ENCODE measurements at places on chromosomes 5 and 9.

- no peak for DNase-seq
Observed at GRCh38 chr5:180645274-180646204, 3.9 kb downstream of the FLT4 start.

DNA sequence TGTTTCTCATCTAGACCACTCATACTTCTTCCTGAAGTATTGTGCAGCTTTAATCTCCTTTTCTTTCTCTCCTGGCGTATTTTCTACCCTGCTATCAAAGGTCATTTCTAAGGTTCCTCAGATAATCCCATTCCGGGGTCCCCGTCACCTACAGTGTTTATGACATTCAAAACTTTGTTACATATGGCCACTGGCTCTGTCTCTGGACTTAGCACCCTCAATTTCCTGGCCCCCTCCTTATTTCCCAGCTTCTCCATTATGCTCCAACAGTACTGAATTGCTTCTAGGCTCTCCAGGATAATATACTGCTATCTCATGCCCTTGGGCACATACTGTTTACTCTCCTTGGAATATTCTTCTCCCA is 31.2 kb downstream of the RFK start:
- DNase-seq: no peak

- DNase-seq: no peak
Observed at GRCh38 chr9:26391036-26391435, 501.6 kb downstream of the CAAP1 start.

GRCh38 chr9:112093870-112094216 is 81.3 kb downstream of the SUSD1 start:
- no peak for DNase-seq

- no peak for DNase-seq
Observed at GRCh38 chr5:135345956-135346731, 52.9 kb downstream of the MACROH2A1 start.

GRCh38 chr5:56983593-56984361 is 31.9 kb upstream of the MIER3 start:
- DNase-seq: no peak

DNA sequence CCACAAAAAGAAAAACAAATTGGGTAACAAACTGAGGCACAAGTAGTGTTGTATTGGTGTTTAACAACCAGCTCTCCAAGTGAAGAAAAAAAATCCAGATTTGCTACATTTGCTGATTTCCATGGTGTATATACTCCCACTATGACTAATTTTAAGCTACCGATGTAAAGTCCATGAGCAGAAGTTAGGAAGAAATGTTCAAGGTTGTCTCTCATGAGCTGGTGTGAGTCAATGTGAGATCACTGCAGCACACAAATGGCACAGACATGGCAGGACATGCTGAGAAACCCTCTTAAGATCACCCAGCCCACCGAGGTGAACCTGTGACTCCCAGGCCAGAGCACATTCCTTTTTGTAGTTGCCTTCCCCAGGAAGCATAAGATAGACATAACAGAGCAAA is 36.2 kb downstream of the SLC44A1 start:
- DNase-seq: no peak

GRCh38 chr9:135240871-135241311 is 153.4 kb downstream of the OLFM1 start:
- no peak for DNase-seq

GRCh38 chr5:158727771-158728311 is 371.9 kb downstream of the EBF1 start:
- no peak for DNase-seq

- no peak for DNase-seq
Observed at GRCh38 chr5:65611524-65611923, 12.6 kb downstream of the TRIM23 start.

GRCh38 chr5:14306329-14306815 is 163.2 kb downstream of the TRIO start:
- DNase-seq: no peak

DNA sequence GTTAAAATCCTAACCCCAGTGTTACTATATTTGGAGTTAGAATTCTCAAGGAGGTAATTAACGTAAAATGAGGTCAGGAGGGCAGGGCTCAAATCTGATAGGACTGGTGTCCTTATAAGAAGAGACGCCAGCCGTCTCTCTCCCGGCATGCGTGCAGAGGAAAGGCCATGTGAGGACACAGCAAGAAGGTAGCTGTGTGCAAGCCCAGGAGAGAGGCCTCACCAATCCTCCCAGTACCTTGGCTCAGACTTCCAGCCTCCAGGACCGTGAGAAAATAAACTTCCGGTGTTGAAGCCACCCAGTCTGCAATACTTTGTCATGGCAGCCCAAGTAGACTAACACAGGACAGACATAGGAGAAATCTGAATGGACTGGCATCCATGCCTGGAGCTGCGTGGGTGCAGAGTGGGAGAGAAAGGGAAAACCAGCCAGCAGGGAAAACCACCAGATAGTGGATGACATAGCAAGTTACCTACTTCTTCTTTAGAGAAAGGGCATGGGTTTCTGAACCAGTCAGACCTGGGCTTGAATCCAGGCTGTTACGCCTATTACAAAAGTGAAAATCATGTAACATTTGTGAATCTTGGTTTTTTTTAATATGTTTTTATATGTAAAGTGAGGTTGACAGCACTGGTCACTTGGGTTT is 89.2 kb downstream of the FSTL4 start:
- no peak for DNase-seq

- peak; percentile 81 for DNase-seq
Observed at GRCh38 chr9:98034593-98035546, 21.7 kb upstream of the NANS start.

GRCh38 chr9:122138560-122139268 is 20.9 kb downstream of the NDUFA8 start:
- no peak for DNase-seq

DNA sequence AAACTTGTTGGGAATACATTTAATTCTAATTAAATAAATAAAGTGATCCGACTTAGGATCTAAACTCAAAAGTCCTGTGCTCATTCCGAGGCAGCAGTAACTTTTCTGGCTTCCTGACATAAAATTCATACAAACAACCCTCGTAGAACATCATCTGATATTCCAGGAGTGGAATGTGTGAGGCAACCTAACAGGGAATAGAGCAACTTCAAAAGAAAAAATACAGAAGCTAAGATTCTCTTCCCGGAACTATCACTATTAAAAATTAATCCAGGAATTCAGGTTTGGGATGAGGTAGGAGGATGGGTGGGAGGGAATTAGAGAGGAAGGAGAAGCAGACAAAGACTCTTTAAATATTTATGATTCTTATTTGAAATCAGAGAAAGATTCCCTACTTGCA is 32.9 kb upstream of the TRIO start:
- DNase-seq: no peak

- no peak for DNase-seq
Observed at GRCh38 chr9:116064970-116065369, 88.6 kb upstream of the PAPPA start.

DNA sequence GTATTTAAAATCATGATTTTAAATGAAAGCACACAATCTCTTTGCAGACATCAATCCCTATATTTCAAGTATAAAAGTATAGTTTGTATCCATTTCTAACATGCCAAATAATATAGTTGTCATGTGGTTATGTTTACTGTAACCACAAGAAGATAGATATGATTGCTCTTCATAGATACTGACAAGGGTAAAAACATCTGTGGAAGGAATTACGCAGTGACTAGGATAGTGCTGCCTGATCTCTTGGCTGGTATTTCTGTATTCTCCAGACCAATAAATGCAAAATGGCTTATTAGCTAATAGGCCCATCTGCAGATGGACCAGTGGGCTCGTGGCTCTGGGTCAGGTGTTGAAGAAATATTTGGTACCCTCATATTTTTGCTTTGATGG is 34.9 kb upstream of the FBN2 start:
- DNase-seq: no peak

- peak; percentile 45 for DNase-seq
Observed at GRCh38 chr9:126500600-126501382, 112.9 kb upstream of the LMX1B start.

DNA sequence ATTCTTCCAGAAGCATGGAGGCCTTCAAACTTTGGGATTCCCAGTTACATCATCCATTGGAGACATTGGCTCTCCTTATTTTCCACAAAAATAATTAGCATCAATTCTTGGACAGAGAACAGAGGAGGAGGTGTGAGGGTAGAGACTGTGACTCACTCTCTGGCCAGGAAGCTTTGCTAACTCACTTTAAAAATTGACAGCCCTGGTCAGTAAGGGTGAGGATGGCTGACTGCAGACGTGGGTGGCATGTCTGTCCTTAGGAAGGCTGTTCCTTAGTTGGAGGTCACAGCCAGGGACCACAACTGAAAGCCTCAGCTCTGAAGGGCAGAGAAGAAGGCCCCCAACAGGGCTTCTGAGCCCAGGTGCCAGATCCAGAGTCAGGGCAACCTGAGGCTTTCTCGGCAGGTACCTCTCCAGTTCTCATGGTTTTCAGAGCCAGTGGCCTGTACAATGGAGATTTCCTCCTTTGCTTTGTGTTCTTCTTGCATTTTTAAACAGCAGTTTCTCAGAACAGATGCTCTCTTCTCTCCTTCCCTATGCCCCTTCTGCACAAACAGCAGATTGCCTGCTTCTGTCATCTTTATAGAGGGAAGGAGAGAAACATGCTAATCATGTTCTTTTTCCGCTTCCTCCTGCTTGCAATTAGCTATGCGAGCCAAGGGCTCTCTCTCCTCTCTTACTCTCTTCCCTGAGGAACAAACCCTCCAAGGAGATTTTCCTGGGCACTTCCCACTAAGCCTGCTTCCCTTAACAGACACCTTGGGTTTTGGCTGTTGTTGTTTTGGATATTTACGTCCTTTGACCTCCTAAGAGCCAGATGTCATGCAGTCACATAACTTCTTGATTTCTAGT is 92.5 kb upstream of the ZNF366 start:
- no peak for DNase-seq

GRCh38 chr5:170632985-170633234 is 129.1 kb downstream of the KCNIP1 start:
- peak; percentile 20 for DNase-seq

- DNase-seq: no peak
Observed at GRCh38 chr5:59178071-59178470, 595.2 kb downstream of the RAB3C start.

DNA sequence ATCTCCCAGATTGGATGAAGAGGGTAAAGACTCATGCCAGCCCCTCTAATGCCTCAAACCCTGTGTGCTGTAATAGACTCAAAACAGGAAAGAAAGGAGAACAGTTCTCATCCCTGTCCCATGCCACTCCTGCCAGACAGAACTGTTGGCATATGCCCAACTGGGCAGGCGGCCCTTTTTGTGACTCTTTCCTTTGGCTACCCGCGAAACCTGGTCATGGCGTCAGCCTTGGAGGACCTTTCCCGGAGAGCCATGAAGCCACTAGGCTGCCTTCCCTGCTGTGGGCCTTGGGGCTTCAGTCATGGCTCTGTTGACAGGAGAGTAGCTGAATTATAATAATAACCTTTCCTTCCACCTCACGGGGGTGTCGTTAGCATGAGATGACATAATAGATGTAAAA is 75.9 kb upstream of the SEMA6A start:
- DNase-seq: no peak

- DNase-seq: no peak
Observed at GRCh38 chr5:136984772-136985446, 514.2 kb downstream of the SPOCK1 start.

DNA sequence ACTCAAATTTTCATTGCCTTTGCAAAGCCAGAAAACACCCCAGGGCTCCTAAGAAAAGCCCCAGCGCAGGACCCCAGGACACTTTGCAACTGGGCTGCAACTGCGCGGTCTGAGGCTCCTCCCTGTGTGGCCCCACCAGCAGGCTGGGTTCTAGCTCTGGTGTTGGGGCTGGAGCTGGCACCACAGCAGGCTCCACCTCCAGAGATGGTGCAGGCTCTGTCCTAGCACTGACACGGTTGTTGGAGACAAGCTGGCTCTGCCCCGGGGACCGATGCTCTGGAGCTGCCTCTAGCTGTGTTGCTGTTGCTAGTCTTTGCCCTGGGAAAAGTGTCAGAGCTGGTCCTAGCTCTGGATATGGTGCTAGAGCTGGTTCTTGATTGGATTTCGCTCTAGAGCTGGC is 13.6 kb downstream of the LCN10 start:
- DNase-seq: no peak

DNA sequence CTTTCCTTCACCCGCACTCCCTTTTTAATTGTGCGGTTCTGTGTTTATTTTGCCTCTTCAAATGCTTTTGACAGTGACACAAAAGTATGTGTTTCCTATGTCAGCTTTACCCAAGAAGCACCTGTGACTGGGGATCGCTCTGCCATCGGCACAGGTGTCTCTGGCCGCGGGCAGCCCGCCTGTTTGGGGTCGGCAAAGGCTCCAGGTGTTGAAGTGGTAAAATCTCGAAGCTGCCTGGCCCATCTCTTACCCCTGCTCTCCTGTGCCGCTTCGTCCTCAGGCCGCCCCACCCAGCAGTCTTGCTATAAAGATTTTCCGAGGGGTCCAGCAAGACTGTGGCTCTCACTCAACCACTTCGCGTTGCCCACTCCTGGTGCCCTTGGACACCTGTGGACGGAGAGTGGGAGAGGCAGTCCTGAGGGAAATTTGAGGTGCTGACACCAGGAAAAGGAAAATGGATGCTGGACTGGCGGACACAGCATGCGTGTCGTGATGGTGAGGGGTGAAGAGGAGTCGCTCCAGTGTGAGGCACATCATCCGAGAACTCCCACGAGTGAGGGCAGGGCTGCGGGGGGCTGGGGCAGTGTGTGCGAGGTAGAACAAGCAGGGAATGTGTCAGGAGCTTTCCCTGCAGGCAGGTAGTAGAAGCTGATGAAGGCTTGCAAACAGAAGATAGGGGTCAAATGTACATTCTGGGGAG is 29.1 kb upstream of the CEP72 start:
- no peak for DNase-seq

GRCh38 chr9:105510024-105510423 is 47.9 kb upstream of the FKTN start:
- DNase-seq: no peak

- no peak for DNase-seq
Observed at GRCh38 chr5:76199336-76200318, 116.4 kb downstream of the SV2C start.

DNA sequence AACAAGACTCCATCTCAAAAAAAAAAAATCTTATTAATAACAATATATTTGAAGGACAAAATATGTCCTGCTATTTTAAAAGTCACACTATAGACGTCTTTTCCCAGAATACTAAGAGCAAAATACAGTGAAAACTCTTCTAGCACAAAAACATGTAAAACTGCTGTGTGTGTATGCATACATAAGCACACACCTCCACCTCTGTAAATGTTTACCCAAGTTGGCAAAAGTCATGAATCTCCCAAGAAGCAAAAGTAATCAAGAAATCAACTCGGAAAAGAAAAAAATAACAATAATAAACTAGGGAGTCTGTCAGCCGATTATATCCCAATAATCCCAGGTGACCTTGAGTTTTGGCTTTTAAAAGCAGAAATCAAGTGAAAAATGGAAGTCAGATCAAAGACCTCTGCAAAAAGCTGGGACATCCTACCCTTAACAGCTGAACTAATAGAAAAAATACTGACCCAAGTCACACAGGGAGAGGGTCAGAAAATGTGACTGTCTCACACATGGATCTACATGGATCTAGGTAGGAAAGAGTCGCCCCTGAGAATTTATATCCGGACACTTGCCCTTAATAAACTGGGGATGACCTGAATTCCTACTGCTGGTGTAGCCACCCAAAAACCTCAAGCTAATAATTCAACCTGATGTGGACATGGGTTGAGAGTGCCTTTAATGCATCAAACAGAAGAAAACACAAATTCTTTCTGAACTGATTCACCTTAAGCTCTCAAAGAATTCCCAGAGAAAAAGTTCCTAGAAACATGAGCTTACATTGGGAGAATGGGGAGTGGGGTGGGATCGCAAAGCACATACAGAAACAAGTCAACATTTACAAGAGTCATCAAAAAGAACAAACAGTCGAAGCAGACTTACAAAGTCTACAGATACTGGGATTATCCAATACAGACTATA is 29.9 kb downstream of the LPAR1 start:
- no peak for DNase-seq

- DNase-seq: no peak
Observed at GRCh38 chr5:74288448-74289108, 351.9 kb downstream of the ENC1 start.

All from stimulated activated CD8-positive, alpha-beta memory T cell treated with anti-CD3 and anti-CD28 coated beads, Interleukin-4, amount 100 ng/mL, for 24 hours (primary cell).